Suprapubic skin (tissue), 4 donors: ENCODE measurements at places on chromosomes 4 and X.

- H3K27ac ChIP-seq = no peak overlapping the region
- H3K4me1 ChIP-seq = peaks cover 12% of the 10 kb centered on the region
- no peaks in the 10 kb centered on the region for H3K36me3 ChIP-seq
- no peaks in the 10 kb centered on the region for H3K27me3 ChIP-seq
- no peak for DNase-seq
- no peak overlapping the region for H3K4me3 ChIP-seq
These were observed 15.6 kb upstream of the TMEM131L start for GRCh38 chr4:153450544-153450917.

- no peaks in the 10 kb centered on the region for H3K36me3 ChIP-seq
- H3K4me3 ChIP-seq = no peak overlapping the region
- DNase-seq = no peak
- H3K27me3 ChIP-seq = no peaks in the 10 kb centered on the region
These were observed 692.6 kb downstream of the FAM133A start for GRCh38 chrX:94366616-94367015.

DNA sequence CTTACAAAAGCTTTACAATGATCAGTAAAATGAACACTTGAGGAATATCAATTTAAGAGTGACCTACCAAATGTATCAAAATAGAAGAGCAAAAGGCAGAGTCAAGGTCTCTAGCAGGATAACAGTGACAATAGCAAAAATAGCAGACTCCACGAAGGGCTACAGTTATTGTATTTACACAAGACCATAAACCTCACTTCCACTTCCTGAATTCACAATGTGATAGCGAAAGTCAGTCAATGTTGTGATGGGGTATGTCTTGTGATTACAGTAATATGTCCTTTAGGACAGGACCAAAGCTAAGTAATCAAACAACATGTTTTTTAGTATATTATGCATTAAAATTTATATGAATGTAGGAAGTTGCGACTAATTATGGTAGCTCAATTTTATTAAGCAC, 139.6 kb downstream of the IQCM start:
- no peak overlapping the region for H3K27ac ChIP-seq
- H3K36me3 ChIP-seq = no peaks in the 10 kb centered on the region
- H3K4me1 ChIP-seq = no peaks in the 10 kb centered on the region
- no peaks in the 10 kb centered on the region for H3K27me3 ChIP-seq
- H3K4me3 ChIP-seq = no peak overlapping the region

DNA sequence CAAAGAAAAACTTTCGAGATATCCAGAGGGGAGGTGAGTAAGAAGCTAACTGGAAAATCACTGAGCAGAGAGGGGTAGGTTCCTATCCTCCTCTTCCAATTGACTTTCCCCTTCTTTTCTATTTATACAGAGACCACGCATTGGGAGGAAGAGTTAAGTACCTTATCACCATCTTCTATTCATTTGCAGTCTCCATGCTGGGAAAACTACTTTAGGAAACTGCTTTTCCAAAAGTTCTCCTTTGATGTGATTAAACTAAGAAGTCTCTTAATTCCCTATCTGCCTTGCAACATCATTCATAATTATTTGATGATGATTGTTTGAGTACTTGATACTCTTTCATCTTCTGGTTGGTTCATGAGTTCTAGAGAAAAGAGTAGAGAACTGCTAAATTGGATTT, 306.6 kb downstream of the PPP3CA start:
- H3K27me3 ChIP-seq = no peaks in the 10 kb centered on the region
- no peak overlapping the region for H3K4me3 ChIP-seq
- H3K36me3 ChIP-seq = peaks cover 15% of the 10 kb centered on the region
- no peak overlapping the region for H3K27ac ChIP-seq

GRCh38 chrX:10034740-10035260, 67.6 kb downstream of the CLDN34 start:
- H3K4me3 ChIP-seq = no peak overlapping the region
- H3K4me1 ChIP-seq = peaks cover 2% of the 10 kb centered on the region
- no peak overlapping the region for H3K27ac ChIP-seq
- H3K27me3 ChIP-seq = no peaks in the 10 kb centered on the region
- DNase-seq = no peak

DNA sequence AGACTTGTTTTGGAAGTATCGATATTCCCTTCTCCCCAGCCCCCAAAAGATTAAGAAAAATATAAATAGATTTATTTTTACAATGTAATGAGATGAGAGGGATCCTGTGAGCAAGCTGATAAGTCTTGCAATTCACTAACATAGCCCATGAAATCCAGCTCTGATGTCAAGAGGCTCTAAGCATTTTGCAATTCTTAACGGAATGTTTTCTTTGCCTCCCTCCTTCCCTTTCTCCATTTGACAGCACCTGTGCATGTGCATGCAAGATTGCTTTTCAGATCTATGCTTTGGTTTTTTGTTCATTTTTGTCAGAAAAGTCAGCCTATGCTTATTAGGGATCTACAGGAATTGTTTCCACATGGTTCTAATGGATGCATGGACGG, 169.9 kb downstream of the SLIT2 start:
- peaks cover 5% of the 10 kb centered on the region for H3K4me1 ChIP-seq
- H3K27me3 ChIP-seq = no peaks in the 10 kb centered on the region
- no peak overlapping the region for H3K27ac ChIP-seq
- no peak for DNase-seq
- no peak overlapping the region for H3K4me3 ChIP-seq

DNA sequence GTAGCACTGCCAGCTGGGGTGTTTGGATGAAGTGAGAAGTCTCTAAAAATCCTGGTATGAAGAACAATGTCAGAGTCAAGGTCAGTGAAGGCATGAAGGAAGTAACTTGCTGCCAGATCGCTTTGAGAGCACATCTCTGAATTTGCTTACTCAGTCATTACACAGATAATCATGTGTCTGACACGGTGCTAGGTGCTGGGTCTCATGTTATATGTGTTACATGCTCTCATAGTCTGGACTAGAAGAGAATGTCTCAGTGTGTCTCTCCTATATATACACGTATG, 337.9 kb downstream of the ARHGAP10 start:
- no peaks in the 10 kb centered on the region for H3K4me1 ChIP-seq
- peaks cover 52% of the 10 kb centered on the region for H3K36me3 ChIP-seq
